Fibroblast of gingiva (primary cell): ENCODE measurements at places on chromosomes 3 and 15.

- DNase-seq, result no peak
These were observed 44.6 kb downstream of the ZIC4 start for GRCh38 chr3:147361454-147362420.

DNA sequence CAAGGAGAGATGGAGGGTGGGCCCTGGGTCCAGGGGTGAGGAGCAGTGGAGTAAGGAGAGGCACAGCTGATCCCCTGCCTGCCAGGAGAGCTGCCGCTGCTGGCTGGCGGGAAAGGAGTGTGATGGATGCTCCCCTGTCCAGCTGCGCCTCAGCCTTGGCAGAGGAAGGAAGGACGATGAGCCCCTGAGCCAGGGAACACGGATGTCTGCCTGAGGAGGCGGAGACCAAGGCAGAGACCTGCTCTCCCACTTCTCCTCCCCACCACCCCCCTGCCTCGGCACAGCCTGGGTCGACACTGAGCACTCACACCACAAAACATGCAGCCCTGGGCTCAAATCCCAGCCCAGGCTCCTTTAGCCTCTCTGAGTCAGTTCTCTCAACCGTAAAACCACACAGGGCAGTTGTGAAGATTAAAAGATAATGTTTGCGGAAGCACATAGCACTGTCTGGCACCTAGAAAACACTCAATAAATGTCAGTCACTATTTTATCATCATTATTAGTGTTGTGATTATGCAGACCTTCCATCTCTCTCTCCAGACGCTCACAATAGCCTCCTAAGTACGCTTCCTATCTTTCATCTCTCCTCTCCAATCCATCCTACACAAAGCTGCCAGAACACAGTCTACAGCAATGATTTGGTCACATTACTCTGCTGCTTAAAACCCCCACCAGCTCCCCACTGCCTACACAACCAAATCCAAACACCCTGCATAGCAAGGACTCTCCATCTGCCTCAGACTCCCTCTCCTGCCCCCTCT is 52.2 kb downstream of the SEMA5B start:
- no peak for DNase-seq

- DNase-seq, result peak; percentile 44
These were observed 67.8 kb downstream of the UBP1 start for GRCh38 chr3:33372218-33373081.

- no peak for DNase-seq
These were observed 48.4 kb upstream of the KY start for GRCh38 chr3:134699141-134699711.

DNA sequence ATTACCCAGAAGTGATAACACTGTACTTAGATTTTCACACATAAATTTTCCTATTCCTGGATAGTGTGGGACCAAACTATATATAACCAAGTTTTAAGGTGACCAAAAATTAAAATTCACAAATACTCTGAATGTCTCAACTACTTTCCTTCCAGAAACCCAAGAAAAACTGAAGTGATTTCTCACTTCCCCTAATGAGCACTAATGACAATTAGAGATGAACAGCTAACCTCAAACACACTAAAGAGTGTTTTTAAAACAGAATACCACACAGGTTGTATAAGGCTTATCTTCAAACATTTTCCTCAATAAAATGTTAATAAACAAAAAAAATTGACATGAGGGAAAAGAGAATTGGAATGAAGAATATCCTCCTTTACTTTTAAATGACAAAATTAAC is 188.2 kb downstream of the ZBTB20 start:
- no peak for DNase-seq

- no peak for DNase-seq
These were observed 636.0 kb upstream of the LMCD1 start for GRCh38 chr3:7865611-7866010.

- no peak for DNase-seq
These were observed 29.3 kb downstream of the RARRES1 start for GRCh38 chr3:158702815-158703481.

GRCh38 chr15:97875513-97876280 is 84.8 kb upstream of the ARRDC4 start:
- DNase-seq, result no peak

GRCh38 chr15:80665151-80665550 is 30.0 kb upstream of the ABHD17C start:
- DNase-seq, result no peak

DNA sequence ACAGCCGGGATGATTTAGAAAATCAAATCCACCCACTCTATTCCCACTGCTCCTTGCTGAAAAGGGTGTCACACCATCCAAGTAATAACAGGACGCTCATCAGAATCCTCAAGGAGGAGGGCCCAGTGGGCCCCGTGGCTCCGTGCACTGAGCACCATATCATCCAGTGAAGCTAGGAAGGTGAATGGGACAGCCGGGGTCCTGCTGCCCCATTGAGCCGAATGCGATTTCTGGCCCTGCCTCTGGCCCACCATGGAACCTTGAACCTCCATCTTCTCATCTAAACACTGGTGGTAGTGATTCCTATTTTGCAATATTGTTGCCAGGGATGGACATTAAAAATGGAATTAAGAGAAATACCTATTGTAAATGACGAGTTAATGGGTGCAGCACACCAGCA is 99.1 kb upstream of the SLC6A11 start:
- no peak for DNase-seq

GRCh38 chr15:51126842-51127241 is 32.1 kb upstream of the TNFAIP8L3 start:
- DNase-seq, result no peak

- DNase-seq, result no peak
These were observed 21.0 kb upstream of the ATG7 start for GRCh38 chr3:11250902-11251806.

GRCh38 chr3:53712817-53713388 is 133.3 kb downstream of the CHDH start:
- no peak for DNase-seq
